ENCODE measurements at places on chromosomes 11 and 22. TPM values are rescaled to one million over a fixed set of nuclear protein-coding genes. Genes with fewer than 3 reads are reported as not detected.
A peak's percentile ranks its signal among the peaks of the same experiment; 100 is the strongest.

GRCh38 chr11:34823197-34823596 lies 93.0 kb downstream of the APIP start:
- H3K27ac ChIP-seq = no peak overlapping the region
- H3K4me3 ChIP-seq = no peak overlapping the region
- H3K36me3 ChIP-seq = peaks cover 6% of the 10 kb centered on the region
- H3K4me1 ChIP-seq = no peaks in the 10 kb centered on the region
- no peak for DNase-seq

- no peaks in the 10 kb centered on the region for H3K36me3 ChIP-seq
- peak overlapping the region; percentile 82 for H3K4me3 ChIP-seq
- H3K27me3 ChIP-seq = no peaks in the 10 kb centered on the region
- peaks cover 61% of the 10 kb centered on the region for H3K4me1 ChIP-seq
- no peak for DNase-seq
Observed at GRCh38 chr11:10898003-10898762, 40.3 kb upstream of the ZBED5 start.

DNA sequence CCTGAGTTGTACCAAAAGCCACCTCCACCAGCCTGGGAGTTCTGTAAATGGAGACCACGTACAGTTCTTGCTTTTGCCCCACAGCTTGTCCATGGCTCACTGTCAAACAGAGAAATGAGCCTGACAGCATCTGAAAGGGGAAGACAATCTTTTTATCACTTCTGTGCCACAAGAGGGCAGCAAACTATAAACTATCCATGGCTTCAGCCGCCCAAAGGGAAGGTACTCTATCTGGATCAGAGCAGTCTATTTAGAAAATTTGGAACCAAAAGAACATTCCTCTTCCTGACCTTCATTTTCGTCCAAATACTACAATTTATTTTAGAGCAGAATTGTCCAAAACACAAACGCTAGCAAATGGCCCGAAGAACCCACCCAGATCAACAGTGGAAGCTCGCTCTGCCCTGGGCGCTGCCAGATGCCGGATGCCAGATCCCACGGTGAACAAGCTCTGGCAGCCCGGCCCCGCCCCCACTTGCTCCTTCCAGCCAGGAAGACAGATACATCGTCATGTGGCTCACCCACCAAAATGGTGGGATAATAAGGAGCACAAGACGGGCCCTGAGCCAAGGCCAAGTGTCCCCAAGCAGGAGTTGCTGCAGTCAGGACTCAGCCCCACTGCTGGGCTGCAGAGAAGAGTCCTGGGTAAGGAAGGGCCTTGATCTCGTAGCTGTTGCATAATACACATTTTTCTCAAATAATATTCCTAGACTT lies 23.9 kb upstream of the SCGB1A1 start:
- H3K36me3 ChIP-seq = no peaks in the 10 kb centered on the region
- H3K27ac ChIP-seq = peak overlapping the region; percentile 38
- DNase-seq = peak; percentile 76
- peaks cover 7% of the 10 kb centered on the region for H3K27me3 ChIP-seq

GRCh38 chr11:11586465-11586864 lies 35.3 kb downstream of the GALNT18 start:
- peaks cover 19% of the 10 kb centered on the region for H3K27me3 ChIP-seq
- H3K4me3 ChIP-seq = no peak overlapping the region

DNA sequence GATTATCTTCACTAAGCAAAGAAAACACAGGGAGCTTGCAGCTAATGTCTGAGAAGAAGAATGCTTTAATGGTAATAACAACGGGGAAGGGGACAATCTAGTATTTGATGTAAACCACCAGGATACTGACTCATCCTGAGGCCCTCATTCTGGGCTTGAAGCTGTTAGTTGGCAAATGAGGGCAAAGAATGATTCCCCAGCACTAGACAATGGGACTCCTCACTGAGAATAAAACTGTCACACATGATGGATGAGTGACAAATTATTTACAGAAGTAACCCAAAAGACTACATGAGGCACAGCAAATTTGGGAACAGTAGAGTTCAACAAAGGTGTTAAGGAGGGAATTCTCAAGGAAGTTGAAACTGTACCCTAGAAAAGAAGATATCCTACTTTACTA lies 76.3 kb downstream of the FAM168A start:
- H3K36me3 ChIP-seq = no peaks in the 10 kb centered on the region
- H3K27ac ChIP-seq = peak overlapping the region; percentile 61
- H3K4me3 ChIP-seq = no peak overlapping the region
- H3K4me1 ChIP-seq = peaks cover 32% of the 10 kb centered on the region
- peak; percentile 11 for DNase-seq

- H3K4me3 ChIP-seq = no peak overlapping the region
- no peaks in the 10 kb centered on the region for H3K27me3 ChIP-seq
- H3K27ac ChIP-seq = no peak overlapping the region
- no peak for DNase-seq
Observed at GRCh38 chr22:47816121-47816862, 1053.8 kb downstream of the TBC1D22A start.

DNA sequence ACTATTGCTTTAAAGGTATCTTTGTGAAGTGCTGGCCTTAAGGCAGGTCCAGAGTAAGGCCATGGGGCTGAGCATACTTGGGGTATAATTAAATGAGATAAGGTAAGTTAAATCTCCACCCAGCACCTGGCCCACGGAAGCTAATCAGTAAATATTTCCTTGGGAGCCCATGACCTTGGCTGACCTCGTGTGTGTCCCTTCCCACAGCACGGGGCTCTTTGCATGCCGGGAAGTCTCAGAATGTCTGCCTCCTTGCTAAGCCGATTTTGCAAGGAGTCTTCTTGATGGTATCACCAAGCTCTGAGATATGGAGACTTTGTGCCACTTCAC lies 46.5 kb downstream of the ADM start:
- no peak for DNase-seq
- H3K4me3 ChIP-seq = peak overlapping the region; percentile 56
- H3K4me1 ChIP-seq = peaks cover 65% of the 10 kb centered on the region
- H3K27me3 ChIP-seq = peaks cover 5% of the 10 kb centered on the region
- peak overlapping the region; percentile 84 for H3K27ac ChIP-seq
- H3K36me3 ChIP-seq = no peaks in the 10 kb centered on the region

TRPM5 gene
- total RNA-seq = not detected

WNT11 gene
- not detected for total RNA-seq

OR4D5 gene
- not detected for total RNA-seq

BDNF gene
- total RNA-seq = 64.3 TPM

CCDC188 gene
- 0.54 TPM for total RNA-seq

NXPE4 gene
- not detected for total RNA-seq

FAM83F gene
- total RNA-seq = not detected

DYNC2H1 gene
- 14.5 TPM for total RNA-seq

Data from HFFc6 (cell line).